AG09319 (cell line): ENCODE measurements at places on chromosomes 2 and 18.

GRCh38 chr2:196966061-196966460 lies 39.6 kb upstream of the PGAP1 start:
- no peak for DNase-seq

DNA sequence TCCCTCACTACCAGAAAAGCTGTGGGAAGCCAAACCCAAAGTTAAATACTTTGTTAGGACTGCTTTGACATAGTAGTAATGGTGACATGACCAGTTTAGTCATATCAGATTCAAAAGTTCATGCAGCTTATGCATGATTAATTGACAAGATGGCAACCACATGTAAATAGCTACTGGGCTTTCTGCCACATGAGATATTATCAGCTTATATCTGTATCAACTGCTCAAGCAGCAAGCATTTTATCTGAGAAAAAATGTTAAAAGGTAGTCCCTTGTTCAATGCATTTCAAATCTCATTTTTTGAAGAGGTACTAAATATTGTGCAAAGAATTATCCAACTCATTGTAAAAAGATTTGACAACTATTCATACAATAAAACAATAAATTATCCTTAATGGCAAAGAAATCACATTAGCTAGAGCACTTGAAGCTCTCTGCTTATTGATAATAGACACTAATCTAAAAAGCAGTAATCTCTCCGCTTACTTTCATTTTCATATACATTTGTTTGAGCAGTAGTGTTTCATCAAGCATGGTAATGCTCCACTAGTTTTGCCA lies 993.6 kb upstream of the NXPH2 start:
- DNase-seq: no peak

GRCh38 chr2:3414133-3414860 lies 34.8 kb downstream of the TRAPPC12 start:
- DNase-seq: no peak

DNA sequence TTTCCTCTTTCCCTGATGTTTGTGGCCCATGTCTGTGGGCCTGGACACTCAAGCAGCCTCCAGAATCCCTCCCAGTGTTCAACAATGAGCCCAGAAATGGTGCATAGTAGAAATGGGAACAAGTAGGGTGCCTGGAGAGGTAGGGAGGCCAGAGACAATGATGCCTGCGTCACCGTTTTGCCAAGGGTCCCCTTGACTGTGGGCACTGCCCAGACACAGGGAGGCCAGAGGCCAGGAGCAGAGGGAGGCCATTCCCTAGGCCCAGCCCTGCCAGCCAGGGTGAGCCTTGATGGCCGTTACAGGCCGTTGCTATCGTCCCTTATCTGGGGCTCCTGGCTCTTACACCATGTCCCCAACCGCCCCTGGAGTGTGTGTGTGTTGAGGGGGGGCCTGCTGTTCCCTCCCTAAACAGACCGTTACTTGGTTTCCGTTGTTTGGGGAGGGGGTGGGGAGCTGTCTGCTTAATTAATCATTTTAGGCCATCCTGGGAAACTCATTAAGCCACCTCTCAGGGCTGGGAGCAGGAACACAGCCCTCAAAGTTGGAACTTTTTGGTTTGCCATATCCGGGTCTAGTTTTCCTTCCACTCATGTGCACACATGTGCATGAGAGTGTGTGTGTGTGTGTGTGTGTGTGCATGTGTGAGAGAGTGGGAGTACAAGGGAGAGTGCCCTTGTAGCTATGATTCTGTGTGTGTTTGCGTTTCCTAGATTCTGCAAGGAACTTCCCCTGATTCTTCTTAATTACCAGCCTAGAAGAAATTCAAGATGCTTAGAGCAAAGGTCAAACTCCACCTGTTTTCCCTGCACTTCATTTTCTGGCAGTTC lies 135.2 kb upstream of the HAAO start:
- DNase-seq: no peak

- DNase-seq: no peak
Observed at GRCh38 chr18:51195451-51196117, 1.9 kb downstream of the MEX3C start.

- DNase-seq: no peak
Observed at GRCh38 chr2:67845621-67846369, 217.0 kb downstream of the C1D start.
